ENCODE measurements at places on chromosomes 13 and 19.

DNA sequence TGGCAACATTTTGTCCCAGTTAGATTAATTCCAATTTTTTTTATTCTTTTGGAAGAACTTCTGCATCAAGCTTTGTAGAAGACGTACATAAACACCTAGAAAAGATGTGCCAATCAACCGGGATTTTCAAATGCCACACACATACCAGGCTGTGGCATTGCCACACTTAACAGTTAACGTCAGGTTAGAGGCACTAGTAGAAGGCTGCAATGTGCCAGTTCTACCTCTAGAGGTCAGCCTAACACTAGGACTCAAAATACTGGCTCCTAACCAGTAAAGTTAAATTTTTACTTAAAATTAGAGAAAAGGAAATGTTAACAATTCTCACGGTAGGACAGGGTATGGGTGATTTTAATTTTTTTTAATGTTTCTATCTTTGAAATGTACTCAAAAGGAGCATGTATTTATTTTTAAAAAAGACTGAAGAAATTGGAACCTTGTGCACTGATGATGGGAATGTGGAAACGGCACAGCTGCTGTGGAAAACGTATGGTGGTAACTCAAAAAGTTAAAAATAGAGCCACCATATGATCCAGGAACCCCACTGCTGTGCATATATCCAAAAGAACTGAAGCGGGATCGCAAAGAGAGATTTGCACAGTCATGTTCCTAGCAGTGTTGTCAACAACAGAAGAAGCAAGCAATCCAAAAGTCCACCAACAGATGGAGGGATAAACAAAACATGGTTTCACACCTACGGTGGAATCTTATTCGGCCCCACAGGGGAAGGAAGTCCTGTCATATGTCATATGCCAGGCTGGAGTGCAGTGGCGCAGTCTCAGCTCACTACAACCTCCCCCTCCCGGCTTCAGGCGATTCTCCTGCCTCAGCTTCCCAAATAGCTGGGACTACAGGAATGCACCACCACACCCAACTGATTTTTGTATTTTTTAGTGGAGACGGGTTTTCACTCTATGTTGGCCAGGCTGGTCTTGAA lies 30.3 kb downstream of the CRYL1 start:
- DNase-seq, result peak; percentile 43

DNA sequence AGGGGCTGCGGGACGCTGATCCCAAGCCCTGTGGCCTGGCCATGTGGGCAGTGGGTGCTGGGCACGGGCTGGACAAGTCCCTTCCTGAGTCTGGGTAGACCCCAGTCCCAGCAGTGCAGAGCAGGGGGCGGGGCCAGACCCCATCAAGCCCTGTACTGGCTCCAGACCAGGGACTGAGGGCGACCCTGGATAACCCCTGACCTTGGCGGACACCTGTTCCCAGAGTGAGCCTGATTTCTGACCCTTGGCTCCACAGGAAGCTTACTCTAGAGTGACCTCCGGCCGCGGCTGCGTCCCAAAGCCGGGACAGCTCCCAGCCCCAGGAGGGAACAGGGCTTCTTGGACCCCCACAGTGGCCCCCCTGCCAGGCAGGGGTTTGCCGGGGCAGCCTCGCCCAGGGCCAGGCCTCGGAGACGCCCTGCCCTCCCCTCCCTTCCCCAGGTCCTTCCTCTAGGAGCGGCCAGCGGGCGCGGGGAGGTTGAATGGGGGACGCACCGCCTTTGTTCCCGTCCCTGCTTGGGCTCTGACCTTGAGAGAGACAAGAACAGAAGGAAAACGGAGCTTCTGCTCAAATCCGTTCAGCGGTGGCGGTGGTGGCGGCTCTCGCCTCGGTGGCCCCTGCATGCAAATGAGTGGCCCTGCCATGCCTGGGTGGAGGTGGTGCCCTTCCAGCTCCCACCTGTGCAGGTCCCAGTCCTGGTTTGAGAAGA lies 2.3 kb upstream of the EFNA2 start:
- no peak for DNase-seq

GRCh38 chr19:12946092-12946721 lies 545 bp downstream of the RAD23A start:
- peak; percentile 31 for DNase-seq

- no peak for DNase-seq
Measured at GRCh38 chr19:55353356-55353802, 1.1 kb downstream of the COX6B2 start.

- DNase-seq, result no peak
Measured at GRCh38 chr13:36903925-36904595, 16.0 kb downstream of the SMAD9 start.

DNA sequence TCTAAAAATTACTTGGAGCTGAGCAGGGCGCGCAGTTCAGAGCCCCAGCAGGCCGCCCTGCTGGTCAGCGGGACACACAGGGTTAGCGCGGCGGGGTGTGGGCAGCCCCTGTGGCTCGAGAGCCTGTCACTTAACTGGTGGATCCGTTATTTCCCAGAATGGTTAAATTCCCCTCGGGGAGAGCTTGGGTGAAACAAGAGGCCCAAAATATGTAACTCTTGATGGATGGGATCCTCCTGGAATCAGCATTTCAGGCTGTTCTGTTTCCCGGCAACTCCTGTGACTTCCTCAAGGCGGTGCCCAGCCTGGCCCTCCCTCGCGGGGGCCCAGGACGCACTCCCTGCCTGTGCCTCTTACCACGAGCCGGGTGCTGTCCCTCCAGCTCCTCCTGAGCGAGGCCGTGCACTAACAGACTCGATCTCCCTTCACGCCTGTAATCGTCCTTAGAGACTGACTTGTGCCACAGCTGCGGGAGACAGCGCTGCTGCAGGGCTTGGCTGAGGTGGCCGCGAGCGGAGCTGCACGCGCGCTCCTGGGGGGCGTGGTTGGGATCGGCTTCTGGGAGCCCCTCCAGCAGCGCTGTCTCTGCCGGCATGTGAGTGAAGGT lies 9.7 kb downstream of the PTBP1 start:
- no peak for DNase-seq

DNA sequence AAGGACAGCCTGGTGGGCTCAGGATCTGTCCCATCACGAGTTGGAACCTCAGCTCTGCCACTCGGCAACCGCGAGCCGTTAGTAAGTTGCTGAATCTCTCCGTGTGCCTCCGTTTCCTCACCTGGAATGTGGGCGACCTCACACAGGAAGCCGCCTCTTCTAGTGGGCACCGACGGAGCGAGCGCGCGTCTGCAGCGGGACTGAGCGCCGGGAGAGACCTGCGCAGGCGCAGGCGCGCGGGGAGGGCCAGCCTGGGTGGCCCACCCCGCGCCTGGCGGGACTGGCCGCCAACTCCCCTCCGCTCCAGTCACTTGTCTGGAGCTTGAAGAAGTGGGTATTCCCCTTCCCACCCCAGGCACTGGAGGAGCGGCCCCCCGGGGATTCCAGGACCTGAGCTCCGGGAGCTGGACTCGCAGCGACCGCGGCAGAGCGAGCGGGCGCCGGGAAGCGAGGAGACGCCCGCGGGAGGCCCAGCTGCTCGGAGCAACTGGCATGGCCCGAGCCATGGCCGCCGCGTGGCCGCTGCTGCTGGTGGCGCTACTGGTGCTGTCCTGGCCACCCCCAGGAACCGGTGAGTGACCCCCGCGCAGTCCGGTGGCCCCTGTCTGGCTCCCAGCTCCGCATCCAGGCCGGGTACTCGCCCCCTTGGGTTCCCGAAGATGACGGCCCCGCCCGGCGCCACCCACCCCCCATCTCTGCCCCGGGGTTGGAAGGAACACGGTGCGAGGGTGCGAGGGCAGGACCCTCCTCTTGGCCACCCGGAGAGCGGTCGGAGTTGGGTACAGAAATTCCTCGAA lies at the start of gene PVR:
Gene PVR, plus strand, starts transcription at position 306 of the 797 bp plus-strand sequence. Its CDS starts 187 bp downstream, at position 493.
- no peak for DNase-seq

DNA sequence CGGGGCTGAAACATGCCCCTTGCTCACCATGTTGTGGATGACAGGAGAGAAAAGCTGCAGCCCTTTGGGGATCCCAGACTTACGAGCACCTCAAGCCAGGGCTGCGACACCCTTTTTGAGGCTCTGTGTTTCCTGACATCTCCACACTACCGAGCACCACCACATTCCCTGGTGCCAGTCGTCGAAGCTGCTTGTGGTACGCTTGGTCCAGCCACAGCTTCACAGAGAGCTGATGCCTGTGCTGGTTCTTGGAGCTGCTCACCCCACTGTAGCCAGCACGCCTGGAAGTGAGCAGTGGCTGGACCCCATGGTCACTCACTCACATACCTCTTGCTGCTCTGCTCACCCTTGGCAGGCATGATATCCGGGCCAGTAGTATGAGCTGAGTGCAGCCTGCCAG lies 367.5 kb downstream of the SLITRK6 start:
- DNase-seq, result no peak

DNA sequence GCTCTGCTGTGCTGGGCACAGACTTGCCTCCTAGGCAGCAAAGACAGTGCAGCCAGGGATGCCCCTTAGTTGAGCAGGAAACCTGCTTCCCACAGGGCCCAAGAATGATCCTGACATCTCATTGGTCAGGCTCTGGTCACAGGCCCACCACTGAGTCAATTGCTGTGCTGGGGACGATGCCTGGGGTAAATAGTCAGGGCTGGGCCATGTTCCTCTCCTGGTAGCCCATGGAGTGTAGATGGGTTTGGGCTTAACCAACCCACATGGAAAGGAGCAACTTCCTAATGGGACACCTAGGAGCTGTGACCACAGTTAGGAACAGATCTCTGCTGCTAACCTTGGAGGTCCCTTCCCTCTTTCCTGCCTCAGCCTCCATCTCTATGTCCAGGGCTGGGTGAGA lies 212.5 kb upstream of the ZNF536 start:
- DNase-seq, result no peak

DNA sequence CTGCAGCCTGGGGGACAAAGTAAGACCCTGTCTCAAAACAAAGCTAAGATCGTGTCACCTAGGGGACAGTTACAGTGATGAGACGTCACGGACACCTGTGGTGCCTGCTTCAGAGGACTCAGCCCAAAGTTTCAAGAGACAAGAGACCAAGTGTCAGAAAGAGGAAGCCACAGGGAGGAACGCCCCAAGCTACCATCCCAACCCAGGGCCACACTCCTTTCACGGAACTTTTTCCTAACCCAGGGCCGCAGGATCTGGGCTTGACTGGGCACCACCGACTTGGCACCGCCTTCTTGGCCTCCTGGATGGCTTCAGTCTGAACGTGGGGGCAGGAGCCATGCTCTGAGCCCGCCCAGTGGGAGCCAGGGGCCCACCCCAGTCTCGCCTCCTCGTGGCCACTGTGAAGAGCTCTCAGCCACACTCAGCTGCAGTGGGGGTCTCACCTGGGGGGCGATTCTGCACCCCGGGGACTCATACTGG lies 8.5 kb downstream of the MOB3A start:
- no peak for DNase-seq

DNA sequence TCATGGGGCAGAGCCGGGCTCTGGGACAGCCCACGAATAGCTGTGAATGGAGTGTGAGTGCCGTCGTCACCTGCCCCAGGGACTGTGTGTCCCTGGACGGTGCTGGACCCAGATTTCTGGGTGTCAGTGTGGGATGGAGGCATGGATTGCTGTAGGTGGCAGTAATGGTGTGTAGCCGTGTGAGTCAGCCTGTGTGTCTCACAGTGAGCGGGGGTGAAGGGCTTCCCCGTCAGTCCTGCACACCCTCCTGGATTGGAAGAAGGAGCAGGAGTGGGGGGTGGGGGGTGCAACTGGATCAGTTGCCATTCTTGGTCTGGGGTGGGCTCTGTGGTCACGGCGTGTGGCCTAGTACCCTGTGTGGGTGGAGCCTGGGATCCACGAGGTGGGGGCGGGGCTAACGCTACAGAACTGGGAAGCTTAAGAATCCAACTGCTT lies 6.5 kb upstream of the LTBP4 start:
- no peak for DNase-seq

DNA sequence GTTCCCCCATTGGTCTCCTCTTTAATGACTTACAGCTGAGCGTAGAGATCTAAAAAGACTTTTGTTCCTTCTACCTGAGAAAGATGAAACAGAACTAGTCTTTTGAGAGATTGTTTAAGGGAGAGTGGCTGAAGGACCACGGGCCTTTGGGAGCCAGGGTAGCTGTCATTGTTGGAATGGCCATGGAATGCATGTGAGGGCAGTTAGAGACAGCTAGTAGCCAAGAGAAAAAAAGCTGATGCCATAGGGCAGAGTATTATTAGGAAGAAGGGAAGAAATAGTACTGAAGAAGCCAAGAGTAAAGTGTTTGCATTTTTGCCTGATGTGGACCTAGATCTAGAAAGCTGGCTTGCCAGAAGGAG lies 5.6 kb downstream of the ZNF507 start:
- no peak for DNase-seq

GRCh38 chr19:55146078-55146704 lies 2.8 kb downstream of the TNNT1 start:
- DNase-seq, result no peak

- peak; percentile 32 for DNase-seq
Measured at GRCh38 chr19:18002347-18002850, 5.6 kb upstream of the ARRDC2 start.

GRCh38 chr19:18660051-18660910 lies 23.2 kb upstream of the CRTC1 start:
- DNase-seq, result no peak

- no peak for DNase-seq
Measured at GRCh38 chr19:31128291-31128690, 220.9 kb downstream of the TSHZ3 start.

GRCh38 chr13:28406733-28407266 lies 88.1 kb downstream of the FLT1 start:
- DNase-seq, result no peak

- DNase-seq, result no peak
Measured at GRCh38 chr19:15810335-15810734, 5.1 kb downstream of the OR10H1 start.

- DNase-seq, result no peak
Measured at GRCh38 chr19:45952686-45953505, 20.8 kb downstream of the NOVA2 start.

- DNase-seq, result peak; percentile 42
Measured at GRCh38 chr13:46492946-46493345, 60.0 kb upstream of the LRCH1 start.

DNA sequence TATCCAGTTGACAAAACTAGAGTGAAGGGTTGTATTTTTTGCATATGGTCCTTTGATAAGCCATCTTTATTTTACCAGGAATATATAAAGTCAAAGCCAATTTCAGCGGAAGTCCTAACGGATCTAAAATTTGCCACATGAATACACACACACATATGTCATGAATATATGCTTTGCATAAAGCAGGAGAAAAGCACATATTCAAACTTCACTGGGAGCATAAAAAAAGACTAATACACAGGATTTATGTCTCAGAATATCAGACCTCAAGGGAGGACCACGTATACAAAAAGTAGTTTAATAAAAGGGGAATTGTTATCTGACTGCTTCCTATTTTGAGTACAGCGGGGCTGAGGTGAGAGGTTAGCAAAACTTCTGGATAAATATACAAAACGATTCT lies 308.7 kb downstream of the PCDH9 start:
- no peak for DNase-seq

- DNase-seq, result no peak
Measured at GRCh38 chr13:30664689-30665275, 47.1 kb downstream of the USPL1 start.

- peak; percentile 41 for DNase-seq
Measured at GRCh38 chr19:35155441-35155840, 906 bp downstream of the FXYD5 start.

DNA sequence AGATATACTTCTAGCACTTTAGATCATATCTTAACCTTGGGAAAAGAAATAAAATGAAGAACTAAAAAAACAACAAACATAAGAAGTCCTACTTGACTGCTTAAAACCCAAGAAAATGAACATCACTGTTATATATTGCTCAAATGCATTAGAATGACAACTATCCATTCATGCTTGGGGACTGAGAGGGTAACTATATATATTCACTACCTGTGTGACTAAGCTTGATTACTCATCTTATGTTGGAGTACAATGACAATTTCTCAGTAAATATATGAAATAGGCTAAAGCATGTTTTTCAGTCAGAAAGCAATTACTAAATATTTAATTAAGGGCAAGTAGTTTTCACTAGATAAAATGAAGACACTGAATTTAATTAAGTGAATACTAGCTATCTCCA lies 40.1 kb downstream of the ZC3H13 start:
- DNase-seq, result no peak

GRCh38 chr13:37914781-37915391 lies 45.3 kb upstream of the TRPC4 start:
- no peak for DNase-seq

Data from CD8-positive, alpha-beta T cell (primary cell).